Activated CD4-positive, CD25-positive, alpha-beta regulatory T cell treated with anti-CD3 and anti-CD28 coated beads, Interleukin-2, amount 50 U/mL, for 24 hours (primary cell): ENCODE measurements at places on chromosomes 16 and 17.

DNA sequence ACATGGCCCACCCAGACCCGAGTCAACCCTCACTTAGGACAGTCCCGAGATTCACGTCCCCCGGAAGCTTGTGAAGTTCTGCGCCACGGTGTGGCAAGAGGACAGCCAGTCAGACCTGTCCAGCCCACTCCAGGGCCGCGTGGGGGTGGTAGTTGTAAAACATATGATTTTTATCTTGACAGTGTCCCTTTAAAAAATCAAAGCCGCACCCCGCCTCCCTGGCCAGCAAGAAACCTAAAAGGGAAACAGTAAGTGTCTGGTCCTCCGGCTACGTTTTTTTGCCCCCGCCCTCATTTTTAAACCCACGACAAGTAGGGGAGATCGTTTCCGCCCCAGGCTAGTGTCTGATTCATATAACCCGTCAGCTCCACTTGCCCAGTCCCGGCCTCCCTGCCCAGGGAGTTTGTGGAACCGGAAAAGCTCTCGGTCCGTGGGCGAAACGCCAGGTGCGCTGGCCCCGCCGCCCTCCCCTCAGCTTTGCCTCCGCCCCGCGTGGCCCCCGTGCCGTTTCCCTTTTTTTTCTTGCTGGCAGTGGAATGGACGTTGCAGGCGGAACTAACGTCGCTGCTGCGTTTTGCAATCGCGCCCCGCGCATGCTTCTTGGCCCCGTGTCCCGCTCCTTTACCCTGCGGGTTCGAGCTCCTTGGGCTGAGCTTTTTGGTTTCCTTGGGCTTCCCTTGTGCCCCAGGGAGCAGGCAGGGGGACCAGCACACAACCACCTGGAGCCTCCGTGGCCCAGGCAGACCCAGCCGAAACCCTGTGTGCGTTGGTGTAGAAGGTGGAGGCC, 13.3 kb upstream of the NUDT16L1 start:
- no peak for ATAC-seq

DNA sequence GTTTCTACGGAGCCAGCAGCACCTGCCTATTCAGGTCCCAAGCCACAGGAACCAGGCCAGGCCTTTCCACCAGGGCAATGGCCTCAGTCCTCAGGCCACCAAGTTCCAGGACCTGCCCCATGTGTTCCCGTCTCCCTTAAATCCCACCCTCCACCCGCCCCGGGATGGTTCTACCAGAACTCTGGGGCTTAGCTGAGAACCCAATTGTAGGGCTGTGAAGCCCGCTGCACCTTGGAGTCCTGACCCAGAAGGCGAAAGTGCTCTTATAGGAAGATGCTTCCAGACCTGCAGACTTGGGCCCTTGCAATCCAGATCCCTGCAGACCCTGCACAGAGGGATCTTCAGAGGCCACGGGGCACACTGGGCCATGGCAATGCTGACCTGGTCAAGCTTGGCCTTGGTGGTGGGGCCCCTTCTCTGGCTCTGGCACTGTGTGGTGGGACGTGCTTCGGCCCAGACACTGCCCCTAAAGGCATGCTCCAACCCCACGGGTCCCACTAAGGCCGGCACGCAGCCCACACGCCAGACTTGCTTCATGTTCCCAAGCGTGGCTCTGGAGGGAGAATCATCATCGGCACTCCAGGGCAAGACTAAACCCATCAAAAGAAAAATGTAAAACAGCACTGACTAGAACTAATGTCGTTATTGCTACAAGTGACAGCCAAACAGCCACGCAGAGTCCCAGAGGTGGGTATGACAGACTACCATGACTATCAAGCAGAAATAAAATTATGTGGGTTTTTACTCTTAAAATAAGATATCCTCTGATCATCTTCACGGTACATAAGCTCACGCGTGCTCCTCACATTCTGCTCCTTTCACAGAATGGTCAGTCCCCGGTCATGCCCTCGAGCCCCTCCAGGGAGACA, 41.3 kb upstream of the ATP2A3 start:
- no peak for ATAC-seq

GRCh38 chr16:85707528-85708095, 18.9 kb upstream of the GINS2 start:
- ATAC-seq = no peak

- ATAC-seq = peak; percentile 25
Observed at GRCh38 chr16:23339787-23340186, 37.7 kb downstream of the SCNN1B start.
